ENCODE measurements at places on chromosomes 5 and 9. TPM values are rescaled to one million over a fixed set of nuclear protein-coding genes. Genes with fewer than 3 reads are reported as not detected.

Gene HMCN2
- total RNA-seq: not detected

Gene ARL15
- total RNA-seq: 9.9 TPM

Gene PTGR1
- not detected for total RNA-seq

DNA sequence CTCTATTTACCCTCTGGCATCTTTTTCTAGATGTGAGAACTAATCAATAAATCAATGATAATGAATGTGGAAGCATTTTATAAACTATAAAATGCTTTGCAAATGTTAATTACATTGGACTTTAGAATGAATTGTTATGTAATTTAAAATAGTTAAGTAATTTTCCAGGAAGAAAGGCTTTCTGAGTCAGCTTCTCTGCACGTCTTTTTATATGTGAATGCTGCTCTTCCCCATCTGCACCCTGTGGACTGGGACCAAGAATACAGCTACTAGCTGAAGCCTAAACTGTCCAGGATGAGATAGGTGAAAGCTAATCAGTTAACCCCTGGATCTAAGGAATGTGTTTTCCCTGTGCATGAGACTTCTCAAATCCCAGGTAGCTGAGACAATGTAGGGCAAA, 292.9 kb downstream of the NR3C1 start:
- peaks cover 13% of the 10 kb centered on the region for H3K36me3 ChIP-seq
- no peak for DNase-seq
- no peak overlapping the region for H3K4me3 ChIP-seq

GRCh38 chr9:26391036-26391435, 501.6 kb downstream of the CAAP1 start:
- H3K27ac ChIP-seq: no peak overlapping the region
- DNase-seq: no peak
- no peak overlapping the region for H3K4me3 ChIP-seq
- H3K27me3 ChIP-seq: no peaks in the 10 kb centered on the region

DNA sequence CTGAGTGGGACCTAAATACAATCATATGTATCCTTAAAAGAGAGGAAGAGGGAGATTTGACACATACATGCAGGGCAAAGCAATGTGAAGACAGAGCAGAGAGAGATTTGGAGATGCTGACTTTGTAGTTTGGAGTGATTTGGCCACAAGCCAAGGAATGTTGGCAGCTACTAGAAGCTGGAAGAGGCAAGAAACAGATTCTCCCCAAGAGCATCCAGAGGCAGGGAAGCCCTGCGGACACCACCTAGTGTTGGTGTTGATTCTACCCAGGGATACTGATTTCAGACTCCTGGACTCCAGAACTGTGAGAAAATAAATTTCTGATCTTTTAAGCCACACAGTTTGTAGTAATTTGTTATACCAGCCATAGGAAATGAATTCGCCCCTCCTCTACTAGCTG, 64.9 kb upstream of the OSMR start:
- DNase-seq: no peak
- no peak overlapping the region for H3K4me3 ChIP-seq
- no peak overlapping the region for H3K27ac ChIP-seq
- H3K27me3 ChIP-seq: peaks cover 14% of the 10 kb centered on the region
- no peaks in the 10 kb centered on the region for H3K4me1 ChIP-seq

GRCh38 chr9:655875-656274, 185.6 kb upstream of the DMRT1 start:
- DNase-seq: no peak
- no peak overlapping the region for H3K27ac ChIP-seq
- H3K27me3 ChIP-seq: no peaks in the 10 kb centered on the region

DNA sequence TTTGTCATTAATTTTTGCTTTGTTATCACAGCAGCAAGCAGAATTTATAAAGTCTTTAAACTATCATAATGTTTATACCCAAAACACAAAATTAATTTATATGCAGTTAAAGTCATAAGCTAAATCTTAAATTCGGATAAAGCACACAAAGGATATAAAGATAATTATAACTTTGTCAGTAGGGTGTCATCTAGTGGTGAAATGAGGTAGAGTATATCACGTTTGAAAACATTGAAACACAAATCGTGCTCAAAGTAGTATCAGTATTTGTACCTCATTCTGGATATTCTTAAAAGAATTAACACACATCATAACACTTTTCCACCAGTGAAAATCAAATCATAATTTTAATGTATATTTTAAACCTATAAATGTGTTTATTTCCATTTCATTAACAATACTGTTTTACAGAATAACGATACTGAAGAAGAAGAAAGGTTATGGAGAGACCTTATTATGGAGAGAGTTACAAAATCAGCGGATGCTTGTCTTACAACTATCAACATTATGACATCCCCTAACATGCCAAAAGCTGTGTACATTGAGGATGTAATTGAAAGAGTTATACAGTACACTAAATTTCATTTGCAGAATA, 129.5 kb downstream of the NIPBL start:
- H3K27ac ChIP-seq: no peak overlapping the region
- DNase-seq: no peak
- H3K4me1 ChIP-seq: no peaks in the 10 kb centered on the region
- no peaks in the 10 kb centered on the region for H3K36me3 ChIP-seq
- H3K4me3 ChIP-seq: no peak overlapping the region
- no peaks in the 10 kb centered on the region for H3K27me3 ChIP-seq

DNA sequence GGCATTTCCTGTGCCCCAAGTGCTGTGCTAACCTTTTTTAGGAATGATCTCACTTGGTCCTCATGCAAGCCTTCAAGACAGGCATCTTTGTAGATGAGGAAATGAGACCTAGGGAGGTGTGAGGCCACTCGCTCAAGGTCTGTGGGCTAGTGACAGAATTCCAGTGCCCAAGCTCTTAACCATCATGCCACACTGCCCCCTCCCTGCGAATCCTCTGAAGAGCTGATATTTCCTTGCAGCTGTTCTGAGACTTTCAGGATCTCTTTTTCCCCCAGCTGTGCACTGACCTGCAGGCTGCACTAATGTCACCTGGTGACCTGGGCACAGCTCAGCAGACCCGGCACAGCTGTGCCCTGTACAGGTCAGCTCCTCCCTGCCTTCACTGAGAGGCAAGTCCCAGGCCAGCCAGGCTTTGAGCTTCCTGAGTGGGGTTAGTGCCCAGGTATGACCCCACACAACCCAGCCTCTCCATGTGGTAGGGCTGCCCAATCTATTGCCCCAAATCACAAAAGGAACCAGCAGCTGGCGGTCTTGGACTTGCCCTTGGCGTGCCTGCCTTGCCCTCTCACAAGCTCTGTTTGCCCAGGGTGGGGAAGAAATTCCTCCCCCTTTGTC, 32.7 kb downstream of the MORN5 start:
- H3K36me3 ChIP-seq: no peaks in the 10 kb centered on the region
- peaks cover 4% of the 10 kb centered on the region for H3K27me3 ChIP-seq
- H3K27ac ChIP-seq: no peak overlapping the region
- H3K4me1 ChIP-seq: no peaks in the 10 kb centered on the region
- DNase-seq: no peak
- no peak overlapping the region for H3K4me3 ChIP-seq

DNA sequence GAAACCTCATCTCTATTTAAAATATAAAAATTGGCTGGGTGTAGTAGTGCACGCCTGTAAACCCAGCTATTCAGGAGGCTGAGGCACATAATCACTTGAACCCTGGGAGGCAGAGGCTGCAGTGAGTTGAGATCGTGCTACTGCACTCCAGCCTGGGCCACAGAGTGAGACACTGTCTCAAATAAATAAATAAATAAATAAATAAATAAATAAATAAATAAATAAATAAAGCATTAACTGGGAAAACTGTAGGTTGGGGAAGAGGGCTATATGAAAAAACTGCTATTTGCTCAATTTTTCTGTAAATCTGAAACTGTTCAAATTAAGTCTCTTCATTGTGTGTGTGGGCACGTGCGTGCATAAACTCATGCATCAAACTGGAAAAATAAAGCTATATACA, 59.9 kb upstream of the RAPGEF6 start:
- H3K4me1 ChIP-seq: peaks cover 2% of the 10 kb centered on the region
- no peak overlapping the region for H3K4me3 ChIP-seq
- H3K36me3 ChIP-seq: peaks cover 68% of the 10 kb centered on the region
- no peak for DNase-seq

- H3K27me3 ChIP-seq: no peaks in the 10 kb centered on the region
- H3K4me1 ChIP-seq: no peaks in the 10 kb centered on the region
- no peaks in the 10 kb centered on the region for H3K36me3 ChIP-seq
- no peak overlapping the region for H3K4me3 ChIP-seq
- DNase-seq: no peak
Observed at GRCh38 chr9:11755951-11756350, 937.2 kb upstream of the TYRP1 start.
